Left ventricle myocardium inferior (tissue), 1 donor: ENCODE measurements at places on chromosomes 13 and 19.

GRCh38 chr13:44110091-44110621, 230.5 kb downstream of the LACC1 start:
- H3K27ac ChIP-seq, result peak overlapping the region; percentile 88
- H3K36me3 ChIP-seq, result no peaks in the 10 kb centered on the region
- no peak for DNase-seq
- no peak overlapping the region for H3K4me3 ChIP-seq
- H3K27me3 ChIP-seq, result no peaks in the 10 kb centered on the region

DNA sequence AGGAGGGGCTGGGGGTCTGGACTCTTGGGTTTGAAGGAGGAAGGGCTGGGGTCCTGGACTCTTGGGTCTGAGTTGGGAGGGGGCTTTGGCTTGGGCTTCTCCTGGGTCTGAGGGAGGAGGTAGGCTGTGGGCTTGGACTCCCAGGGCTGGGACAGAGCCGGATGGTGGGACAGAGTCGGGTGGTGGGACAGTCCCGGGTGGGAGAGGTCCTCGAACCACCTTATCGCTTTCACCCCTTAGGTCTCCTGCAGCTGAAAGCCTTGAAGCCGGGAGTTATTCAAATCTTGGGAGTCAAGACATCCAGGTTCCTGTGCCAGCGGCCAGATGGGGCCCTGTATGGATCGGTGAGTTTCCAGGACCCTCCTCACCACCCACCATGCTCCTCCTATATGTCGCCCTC, 1.4 kb downstream of the FGF21 start:
- H3K27ac ChIP-seq, result no peak overlapping the region
- H3K27me3 ChIP-seq, result peaks cover 22% of the 10 kb centered on the region
- H3K36me3 ChIP-seq, result no peaks in the 10 kb centered on the region
- peaks cover 34% of the 10 kb centered on the region for H3K4me1 ChIP-seq
- H3K4me3 ChIP-seq, result no peak overlapping the region

DNA sequence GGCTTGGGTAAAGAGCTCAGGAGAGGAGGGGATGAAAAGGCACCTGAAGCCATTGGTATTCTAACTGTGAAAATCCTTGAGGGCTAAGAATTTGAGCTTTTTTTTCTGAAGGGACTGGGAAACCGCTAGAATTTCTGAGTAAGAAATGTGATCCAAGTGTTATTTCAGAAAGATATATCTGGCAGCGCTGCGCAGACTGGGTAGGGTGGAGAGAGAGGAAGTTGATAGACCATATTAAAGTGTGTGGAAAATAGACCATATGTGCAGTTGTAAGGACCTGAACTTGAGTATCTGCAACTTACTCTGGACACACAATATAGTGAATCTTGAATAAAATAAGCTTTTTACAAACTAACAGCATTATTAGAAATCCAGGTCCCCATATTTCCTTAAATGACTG, 427.4 kb downstream of the NDFIP2 start:
- no peaks in the 10 kb centered on the region for H3K27me3 ChIP-seq
- no peaks in the 10 kb centered on the region for H3K36me3 ChIP-seq
- peaks cover 14% of the 10 kb centered on the region for H3K4me1 ChIP-seq
- no peak overlapping the region for H3K27ac ChIP-seq
- no peak overlapping the region for H3K4me3 ChIP-seq

- H3K36me3 ChIP-seq, result no peaks in the 10 kb centered on the region
- no peaks in the 10 kb centered on the region for H3K27me3 ChIP-seq
- H3K27ac ChIP-seq, result no peak overlapping the region
- H3K4me1 ChIP-seq, result no peaks in the 10 kb centered on the region
These were observed 894.2 kb upstream of the ATXN8OS start for GRCh38 chr13:69213396-69213795.

DNA sequence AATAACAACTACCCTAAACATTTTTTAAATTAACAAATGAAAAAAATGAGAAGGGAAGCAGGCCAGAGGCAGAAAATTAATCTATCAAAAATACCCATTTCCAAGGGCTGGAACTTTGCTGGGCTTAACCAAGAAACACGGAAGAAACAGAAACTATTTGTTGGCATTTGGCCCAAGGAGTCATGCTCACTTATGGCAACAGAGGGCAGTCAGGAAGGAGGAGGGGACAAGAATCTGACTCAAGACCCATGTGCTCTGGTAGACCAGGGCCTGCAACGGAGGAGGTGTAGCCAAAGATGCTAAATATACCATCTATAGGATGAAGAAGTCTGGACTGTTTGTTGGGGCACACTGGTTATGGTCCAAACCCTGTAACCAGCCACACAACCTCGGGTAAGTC, 496.7 kb downstream of the COG6 start:
- H3K27ac ChIP-seq, result no peak overlapping the region
- DNase-seq, result no peak
- H3K27me3 ChIP-seq, result no peaks in the 10 kb centered on the region
- no peak overlapping the region for H3K4me3 ChIP-seq

DNA sequence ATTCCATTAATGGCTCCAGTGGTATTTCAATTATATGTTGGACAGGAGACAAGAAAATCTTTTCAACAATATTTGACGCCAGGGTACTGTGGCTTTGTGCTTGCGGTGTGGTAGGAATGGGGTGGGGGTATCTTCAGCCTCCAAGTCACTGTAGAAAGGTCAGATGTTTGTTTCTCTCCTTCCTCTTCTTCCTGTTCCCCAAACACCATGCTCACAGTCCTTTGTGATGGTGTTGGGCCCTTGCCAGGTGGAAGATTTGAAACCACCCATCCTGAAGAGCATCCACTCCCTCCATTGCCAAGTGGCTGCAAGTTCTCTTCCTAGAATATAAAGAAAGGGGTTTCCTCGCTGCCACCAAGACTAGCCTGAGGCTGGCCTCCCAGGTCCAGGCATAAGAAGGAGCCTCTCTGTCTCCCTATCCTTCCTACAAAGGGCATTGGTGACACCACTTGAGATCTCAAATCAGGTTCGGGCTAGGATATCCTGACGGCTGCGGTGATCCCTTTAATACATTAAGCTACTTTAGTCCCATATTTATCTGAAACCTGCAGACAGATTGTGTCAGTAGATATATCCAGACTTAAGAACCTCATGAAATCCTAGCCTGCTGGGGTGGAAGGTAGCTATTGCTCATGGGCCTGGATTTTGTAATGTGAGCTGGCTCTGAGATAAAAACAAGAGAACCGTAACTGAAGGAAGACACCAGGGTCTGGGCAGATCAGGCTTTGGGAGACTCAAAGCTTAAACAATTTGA, 64.3 kb upstream of the SIAH3 start:
- peaks cover 4% of the 10 kb centered on the region for H3K27me3 ChIP-seq
- no peak overlapping the region for H3K4me3 ChIP-seq
- H3K4me1 ChIP-seq, result no peaks in the 10 kb centered on the region
- no peak overlapping the region for H3K27ac ChIP-seq
- DNase-seq, result no peak

GRCh38 chr19:17358395-17358794, 18.7 kb downstream of the PLVAP start:
- no peaks in the 10 kb centered on the region for H3K27me3 ChIP-seq
- H3K4me3 ChIP-seq, result no peak overlapping the region
- H3K4me1 ChIP-seq, result peaks cover 13% of the 10 kb centered on the region
- no peaks in the 10 kb centered on the region for H3K36me3 ChIP-seq
- no peak for DNase-seq
- H3K27ac ChIP-seq, result peak overlapping the region; percentile 72

DNA sequence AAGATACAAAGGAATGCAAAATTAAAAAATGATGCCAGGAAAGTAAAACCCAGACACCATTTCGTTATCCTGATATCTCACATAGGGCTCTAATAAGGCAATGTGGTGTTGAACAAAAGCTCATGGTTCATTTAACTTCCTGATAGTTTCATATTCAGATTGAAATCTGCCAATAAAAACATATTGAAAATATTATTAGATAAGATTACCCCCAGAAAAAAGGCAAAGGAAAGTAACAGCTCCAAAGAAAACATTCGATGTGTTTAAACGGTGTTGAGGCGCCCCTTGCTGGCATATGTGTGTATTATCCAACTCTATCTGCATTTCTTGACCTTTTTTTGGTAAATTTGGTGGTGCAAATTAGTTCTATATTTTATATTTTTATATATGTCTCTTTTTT, 75.9 kb downstream of the ESD start:
- no peak overlapping the region for H3K4me3 ChIP-seq
- DNase-seq, result peak; percentile 19
- H3K27me3 ChIP-seq, result no peaks in the 10 kb centered on the region
- peaks cover 31% of the 10 kb centered on the region for H3K36me3 ChIP-seq
- no peak overlapping the region for H3K27ac ChIP-seq
- H3K4me1 ChIP-seq, result peaks cover 10% of the 10 kb centered on the region

GRCh38 chr19:9381361-9381785, 18.6 kb downstream of the ZNF177 start:
- H3K36me3 ChIP-seq, result peaks cover 100% of the 10 kb centered on the region
- no peak overlapping the region for H3K4me3 ChIP-seq
- DNase-seq, result no peak
- no peak overlapping the region for H3K27ac ChIP-seq

DNA sequence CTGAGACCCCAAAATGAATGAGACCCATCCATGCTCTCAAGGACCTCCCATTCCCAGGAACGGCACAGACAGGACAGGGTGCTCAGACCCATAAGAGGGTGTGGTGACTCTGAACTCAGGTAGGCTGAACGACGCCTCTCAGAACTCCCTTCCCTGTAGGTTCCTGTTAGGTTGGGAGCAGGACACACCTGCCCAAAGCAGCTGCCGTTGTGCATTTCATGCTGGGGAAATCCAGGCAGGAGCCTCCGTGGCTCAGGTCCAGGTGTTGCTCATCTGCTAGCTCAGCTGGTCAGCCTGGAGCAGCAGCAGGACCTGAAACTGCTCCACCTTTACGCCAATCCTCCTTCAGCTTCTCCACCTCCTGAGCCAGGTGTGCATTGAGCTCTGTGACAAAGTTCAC, 19.1 kb upstream of the TEX101 start:
- DNase-seq, result no peak
- H3K4me3 ChIP-seq, result no peak overlapping the region
- no peaks in the 10 kb centered on the region for H3K4me1 ChIP-seq
- H3K36me3 ChIP-seq, result no peaks in the 10 kb centered on the region
- peaks cover 86% of the 10 kb centered on the region for H3K27me3 ChIP-seq

- DNase-seq, result no peak
- no peak overlapping the region for H3K4me3 ChIP-seq
- H3K27me3 ChIP-seq, result peaks cover 10% of the 10 kb centered on the region
- H3K36me3 ChIP-seq, result no peaks in the 10 kb centered on the region
These were observed 359.3 kb downstream of the EFNB2 start for GRCh38 chr13:106176117-106176516.

DNA sequence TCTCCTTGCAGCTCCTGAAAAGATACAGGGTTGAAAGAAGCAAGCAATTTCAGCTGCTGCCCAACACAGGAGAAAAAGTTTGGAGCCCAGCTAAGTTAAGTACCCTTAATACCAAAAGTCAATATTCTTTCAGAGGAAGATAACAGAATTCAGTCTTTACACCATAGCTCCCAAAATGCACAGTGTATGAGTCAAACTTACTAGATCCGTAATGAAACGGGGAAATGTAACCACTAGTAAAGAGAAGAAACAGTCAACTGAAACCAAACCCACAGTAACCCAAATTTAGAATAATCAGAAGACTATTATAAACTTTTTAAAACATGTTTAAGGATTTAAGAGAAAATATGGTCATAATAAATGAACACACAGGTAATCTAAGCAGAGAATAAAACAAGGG, 45.2 kb downstream of the SUCLA2 start:
- H3K36me3 ChIP-seq, result peaks cover 55% of the 10 kb centered on the region
- H3K4me3 ChIP-seq, result no peak overlapping the region
- H3K4me1 ChIP-seq, result no peaks in the 10 kb centered on the region
- no peak overlapping the region for H3K27ac ChIP-seq

GRCh38 chr13:46527237-46527636, 25.7 kb upstream of the LRCH1 start:
- H3K4me1 ChIP-seq, result peaks cover 24% of the 10 kb centered on the region
- no peak overlapping the region for H3K4me3 ChIP-seq
- no peaks in the 10 kb centered on the region for H3K36me3 ChIP-seq
- no peak for DNase-seq
- H3K27ac ChIP-seq, result no peak overlapping the region

GRCh38 chr19:56917529-56917928, 77.0 kb upstream of the PEG3 start:
- H3K4me3 ChIP-seq, result no peak overlapping the region
- no peaks in the 10 kb centered on the region for H3K4me1 ChIP-seq
- H3K27ac ChIP-seq, result no peak overlapping the region
- no peak for DNase-seq
- peaks cover 47% of the 10 kb centered on the region for H3K27me3 ChIP-seq

DNA sequence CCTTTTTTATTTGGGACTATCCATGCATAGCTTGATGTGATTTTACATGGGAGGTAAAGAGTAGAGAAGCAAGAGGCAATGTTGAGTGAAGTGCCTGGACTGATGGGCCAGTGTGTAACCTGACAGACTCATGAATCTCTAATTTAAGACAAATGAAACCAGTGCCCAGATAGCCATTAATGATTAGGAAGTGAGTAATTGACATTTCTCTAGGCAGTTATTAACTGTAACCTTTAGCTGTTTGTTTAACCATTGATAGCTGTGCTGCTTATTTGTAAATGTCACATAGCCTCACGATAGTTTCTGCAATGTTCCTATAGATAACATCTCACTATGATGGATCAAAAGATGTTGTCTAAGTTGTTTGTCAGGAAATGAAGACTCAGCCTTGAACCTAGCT, 1047.5 kb upstream of the SPRY2 start:
- H3K27ac ChIP-seq, result no peak overlapping the region
- no peaks in the 10 kb centered on the region for H3K36me3 ChIP-seq
- no peak overlapping the region for H3K4me3 ChIP-seq

DNA sequence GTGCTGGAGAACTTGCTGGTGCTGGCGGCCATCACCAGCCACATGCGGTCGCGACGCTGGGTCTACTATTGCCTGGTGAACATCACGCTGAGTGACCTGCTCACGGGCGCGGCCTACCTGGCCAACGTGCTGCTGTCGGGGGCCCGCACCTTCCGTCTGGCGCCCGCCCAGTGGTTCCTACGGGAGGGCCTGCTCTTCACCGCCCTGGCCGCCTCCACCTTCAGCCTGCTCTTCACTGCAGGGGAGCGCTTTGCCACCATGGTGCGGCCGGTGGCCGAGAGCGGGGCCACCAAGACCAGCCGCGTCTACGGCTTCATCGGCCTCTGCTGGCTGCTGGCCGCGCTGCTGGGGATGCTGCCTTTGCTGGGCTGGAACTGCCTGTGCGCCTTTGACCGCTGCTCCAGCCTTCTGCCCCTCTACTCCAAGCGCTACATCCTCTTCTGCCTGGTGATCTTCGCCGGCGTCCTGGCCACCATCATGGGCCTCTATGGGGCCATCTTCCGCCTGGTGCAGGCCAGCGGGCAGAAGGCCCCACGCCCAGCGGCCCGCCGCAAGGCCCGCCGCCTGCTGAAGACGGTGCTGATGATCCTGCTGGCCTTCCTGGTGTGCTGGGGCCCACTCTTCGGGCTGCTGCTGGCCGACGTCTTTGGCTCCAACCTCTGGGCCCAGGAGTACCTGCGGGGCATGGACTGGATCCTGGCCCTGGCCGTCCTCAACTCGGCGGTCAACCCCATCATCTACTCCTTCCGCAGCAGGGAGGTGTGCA, 587 bp downstream of the S1PR4 start:
- no peak for DNase-seq
- no peaks in the 10 kb centered on the region for H3K27me3 ChIP-seq
- peaks cover 15% of the 10 kb centered on the region for H3K4me1 ChIP-seq
- peak overlapping the region; percentile 33 for H3K4me3 ChIP-seq

GRCh38 chr13:102190930-102191329, 210.9 kb downstream of the FGF14 start:
- DNase-seq, result no peak
- H3K4me1 ChIP-seq, result no peaks in the 10 kb centered on the region
- H3K27me3 ChIP-seq, result no peaks in the 10 kb centered on the region
- no peaks in the 10 kb centered on the region for H3K36me3 ChIP-seq
